ENCODE measurements at places on chromosomes 12 and 14.

GRCh38 chr14:105261781-105262180 is 13.4 kb downstream of the BTBD6 start:
- DNase-seq = no peak

DNA sequence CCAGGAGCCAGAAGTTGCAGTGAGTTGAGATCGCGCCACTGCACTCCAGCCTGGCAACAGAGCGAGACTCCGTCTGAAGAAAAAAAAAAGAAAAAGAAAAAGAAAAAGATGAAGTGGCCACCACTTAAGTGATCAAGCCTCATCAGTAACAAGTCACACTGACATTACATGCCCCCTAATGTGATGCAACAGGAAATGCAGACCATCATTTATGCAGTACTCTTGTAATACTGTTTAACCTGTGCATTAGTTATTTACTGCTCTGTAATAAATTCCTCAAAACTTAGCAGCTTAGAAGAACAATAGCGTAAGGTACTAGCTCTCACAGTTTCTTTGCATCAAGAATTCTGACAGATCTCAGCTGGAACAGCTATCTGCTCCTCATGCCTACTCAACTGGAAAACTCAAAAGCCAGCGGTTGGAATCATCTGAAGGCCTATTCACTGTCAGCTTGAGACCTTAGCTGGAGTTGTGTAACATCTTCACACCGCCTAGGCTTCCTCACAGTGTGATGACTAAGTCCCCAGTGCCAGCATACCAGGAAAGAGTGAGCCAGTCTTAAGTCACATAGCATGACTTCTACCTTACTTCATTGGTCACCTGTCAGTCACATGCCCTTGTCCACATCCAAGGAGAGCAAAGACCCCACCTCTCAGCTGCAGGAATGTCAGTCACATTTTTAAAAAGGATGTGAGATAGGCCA is 31.5 kb downstream of the EPS8 start:
- no peak for DNase-seq

GRCh38 chr12:12819752-12820311 is 6.7 kb downstream of the DDX47 start:
- no peak for DNase-seq

DNA sequence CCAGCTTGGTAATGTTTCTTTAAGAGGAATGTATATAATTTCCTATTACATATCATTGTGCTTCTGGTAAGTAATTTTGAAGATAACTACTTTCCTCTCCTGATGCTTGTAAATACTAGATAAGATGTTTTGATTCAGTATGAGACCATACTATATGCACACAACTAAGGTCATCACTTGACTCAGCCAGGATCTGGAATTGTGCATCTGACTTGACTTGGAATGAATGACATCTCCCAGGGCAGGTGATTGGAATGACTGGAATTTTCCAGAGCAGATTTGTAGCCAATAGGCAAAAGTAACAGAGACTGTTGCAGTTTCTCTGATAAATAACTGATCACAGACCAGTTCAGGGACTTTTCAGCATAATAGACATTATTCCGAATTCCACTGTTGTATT is 11.1 kb downstream of the BEST3 start:
- no peak for DNase-seq

DNA sequence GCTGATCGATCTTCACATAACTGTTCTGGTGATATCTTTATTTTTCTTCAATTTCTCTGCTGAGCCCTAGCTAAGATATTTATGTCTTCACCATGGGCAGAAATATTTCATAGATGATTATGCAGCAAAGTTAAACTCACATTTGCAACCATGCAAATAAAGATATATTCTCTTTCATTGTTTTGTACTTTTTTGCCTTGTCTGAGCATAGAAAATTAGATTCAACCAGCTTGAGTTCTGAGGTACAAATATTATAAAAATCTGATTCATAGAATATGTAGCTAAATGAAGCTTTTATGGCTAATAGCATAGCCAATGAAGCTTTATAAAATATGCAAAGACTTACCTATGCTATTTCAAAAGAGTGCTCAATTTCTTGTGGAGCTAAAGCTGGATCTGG is at the start of gene TAS2R13:
TAS2R13 (minus strand) TSS at position 101 of the 400 bp plus-strand sequence. CDS start 264 bp downstream, outside the sequence.
- no peak for DNase-seq

DNA sequence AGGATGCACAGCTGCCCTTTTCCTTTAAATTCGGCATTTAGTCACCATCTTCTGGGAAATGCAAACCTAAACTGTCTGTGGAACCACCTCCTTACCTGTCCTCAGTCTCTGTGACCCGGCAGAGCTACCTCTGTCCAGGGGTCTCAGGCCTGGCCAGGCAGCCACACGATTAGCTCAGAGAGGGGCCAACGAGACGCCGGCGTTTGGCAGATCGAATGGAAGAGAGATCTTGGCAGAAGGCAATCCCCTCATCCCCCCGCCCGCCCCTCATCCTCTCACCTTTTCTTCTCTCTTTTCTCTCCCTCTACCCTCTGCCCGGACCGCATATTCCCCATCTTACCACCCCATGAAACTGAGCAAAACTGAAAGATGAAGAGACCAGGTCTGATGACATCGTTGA is 101.0 kb downstream of the PIWIL1 start:
- DNase-seq = no peak

DNA sequence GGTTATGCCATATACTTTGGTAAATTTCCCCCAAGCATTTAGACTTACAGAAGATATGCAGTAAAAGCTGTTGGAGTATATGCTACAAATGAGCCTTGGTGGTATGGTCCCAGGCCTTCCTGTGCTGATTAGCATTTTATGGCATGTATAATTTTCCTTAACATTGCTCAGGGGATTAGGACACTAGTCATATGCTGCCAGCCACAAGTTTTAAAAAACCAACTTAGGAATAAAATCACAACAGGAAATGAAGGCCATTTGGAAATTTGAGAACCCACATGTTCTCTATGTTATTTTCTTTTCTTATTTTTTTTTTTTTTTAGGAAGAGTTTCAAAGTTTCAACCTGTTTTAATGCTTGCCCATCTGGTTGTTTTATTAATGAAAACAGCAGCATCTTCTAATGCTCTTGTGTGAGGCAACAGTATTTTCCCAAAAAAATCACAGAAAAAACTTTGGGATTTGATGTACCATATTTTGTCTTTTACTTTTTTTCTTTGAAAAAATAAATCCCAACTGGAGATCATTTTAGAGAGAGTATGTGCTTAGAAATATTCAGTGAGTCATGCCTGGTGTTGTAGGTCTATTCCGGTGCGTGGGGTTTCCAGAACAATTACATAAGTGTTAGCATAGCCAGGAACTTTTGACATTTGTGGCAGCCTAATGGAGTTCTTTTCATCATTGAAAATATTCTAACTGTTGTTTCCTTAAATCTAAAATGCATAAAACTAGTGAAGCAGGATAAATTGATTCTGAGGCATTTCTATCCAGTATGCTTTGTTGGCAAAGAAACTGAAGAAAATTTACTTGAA is 21.7 kb upstream of the DUSP6 start:
- DNase-seq = no peak

GRCh38 chr12:93451423-93452158 is 9.8 kb upstream of the UBE2N start:
- no peak for DNase-seq

GRCh38 chr14:92768795-92769194 is 20.4 kb upstream of the LGMN start:
- DNase-seq = no peak

- no peak for DNase-seq
Measured at GRCh38 chr12:44571006-44571550, 305.0 kb downstream of the NELL2 start.

DNA sequence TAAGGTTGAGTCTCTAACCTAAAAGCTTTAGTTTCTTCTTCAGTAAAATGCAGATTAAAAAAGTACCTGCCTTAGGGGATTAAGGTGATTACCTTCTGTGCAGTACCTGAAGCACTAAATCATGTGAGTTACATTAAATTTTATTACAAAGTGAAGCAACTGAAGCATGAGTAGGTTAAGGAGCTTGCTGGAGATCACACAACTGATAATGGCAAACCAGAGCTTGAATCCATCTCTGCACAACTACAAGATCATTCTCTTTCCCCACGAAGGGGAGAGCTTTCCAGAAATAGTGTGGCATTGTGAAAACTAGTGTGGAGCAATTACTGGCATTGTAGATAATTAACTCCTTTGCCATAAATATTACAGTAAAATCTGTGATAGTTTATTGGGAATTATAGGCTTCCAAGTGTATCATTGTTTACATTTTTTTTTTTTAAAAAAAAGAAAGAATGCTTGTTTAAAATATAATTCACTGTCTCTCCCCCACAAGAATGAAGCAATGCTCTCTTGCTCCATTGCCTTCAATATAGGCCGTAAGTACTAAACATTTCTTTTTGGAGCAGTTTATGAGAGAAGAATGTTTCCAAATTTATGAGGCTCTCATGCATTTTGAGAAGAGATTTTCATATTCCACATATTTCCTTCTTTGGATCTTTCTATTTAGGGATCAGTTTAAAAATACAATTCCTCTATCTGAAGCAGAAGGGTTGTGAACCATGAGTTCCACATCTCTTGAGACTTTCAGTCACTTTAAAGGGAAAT is 20.5 kb downstream of the SLC38A2 start:
- no peak for DNase-seq

DNA sequence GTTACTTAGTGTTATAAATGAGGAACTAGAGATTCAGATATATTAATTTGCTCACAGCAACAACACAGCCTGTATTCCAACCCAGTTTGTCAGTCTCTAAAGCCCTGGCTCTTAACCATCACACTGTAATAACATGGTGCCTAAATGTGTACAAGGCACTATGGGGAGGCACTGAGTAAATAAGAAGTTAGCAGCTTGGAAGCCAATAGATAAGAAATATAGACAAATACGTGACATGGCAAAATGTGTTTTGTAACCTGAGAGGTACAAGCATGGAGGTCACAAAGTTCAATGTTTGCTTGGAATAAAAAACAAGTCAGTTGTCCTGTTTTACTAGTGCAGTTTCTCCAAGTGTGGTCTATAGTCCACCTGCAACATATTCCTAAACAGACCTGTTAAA is 16.3 kb upstream of the SLCO1A2 start:
- no peak for DNase-seq

- no peak for DNase-seq
Measured at GRCh38 chr14:61229475-61229888, 51.7 kb downstream of the TMEM30B start.

GRCh38 chr12:50162230-50162629 is 4.9 kb downstream of the CERS5 start:
- no peak for DNase-seq

DNA sequence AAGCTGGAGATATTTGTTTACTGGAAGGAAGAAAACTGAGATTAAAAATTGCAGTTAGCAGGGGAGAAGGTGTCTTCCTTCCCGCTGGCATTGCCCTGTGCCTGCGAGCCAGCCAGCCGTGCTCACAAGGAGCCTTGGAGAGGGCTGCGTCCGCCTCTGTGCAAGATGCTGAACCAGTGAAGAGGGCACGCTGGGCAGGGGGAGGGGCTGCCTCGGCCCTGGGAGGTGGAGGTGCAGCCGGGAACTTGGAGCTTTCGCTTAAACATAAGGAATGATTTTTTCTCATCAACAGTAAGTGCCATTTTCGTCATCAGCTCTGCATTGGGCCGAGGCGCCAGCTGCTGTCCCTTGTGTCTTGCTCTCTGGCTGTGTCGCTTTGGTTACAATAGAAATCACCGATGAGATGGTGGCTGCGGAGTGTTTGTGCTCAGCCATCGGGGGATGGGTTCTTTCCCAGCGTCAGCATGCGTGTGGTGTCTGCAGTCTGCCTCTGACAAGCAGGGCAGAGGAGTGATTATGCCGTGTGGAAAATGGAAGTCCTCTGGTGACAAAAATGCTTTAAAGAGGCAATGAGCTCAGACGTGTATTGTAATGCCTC is 97.3 kb downstream of the ESR2 start:
- no peak for DNase-seq

DNA sequence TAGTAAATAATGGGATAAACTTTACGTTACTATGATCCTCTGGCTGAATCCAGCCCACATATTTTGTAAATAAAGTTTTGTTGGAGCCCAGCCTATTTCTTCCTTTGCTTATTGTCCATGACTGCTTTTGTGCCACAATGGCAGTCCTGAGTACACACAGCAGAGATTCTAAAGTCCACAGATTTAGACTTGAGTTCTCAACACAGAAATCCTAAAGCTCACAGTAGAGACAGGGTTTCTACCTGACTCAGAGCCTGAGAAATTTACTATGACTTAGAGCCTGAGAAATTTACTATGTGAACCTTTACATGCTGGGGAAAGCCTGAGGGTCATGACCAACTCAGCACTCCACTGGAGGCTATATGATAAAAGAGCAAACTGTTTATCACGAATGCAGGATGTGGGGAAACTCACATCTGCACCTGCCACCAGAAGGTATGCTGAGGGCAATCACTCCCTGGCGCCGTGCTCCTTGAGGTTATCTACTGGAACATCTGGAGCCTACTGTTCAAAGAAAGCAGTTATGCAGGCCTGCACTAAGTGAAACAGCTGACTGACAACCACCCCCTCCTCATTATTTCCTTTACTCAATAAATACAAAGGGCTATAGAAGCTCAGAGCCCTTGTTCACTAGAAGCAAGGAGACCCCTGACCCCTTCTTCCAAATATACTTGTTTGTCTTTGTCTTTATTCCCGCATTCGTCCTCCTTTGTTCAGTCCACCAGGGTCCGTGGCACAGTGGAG is 52.6 kb upstream of the BICD1 start:
- DNase-seq = no peak

DNA sequence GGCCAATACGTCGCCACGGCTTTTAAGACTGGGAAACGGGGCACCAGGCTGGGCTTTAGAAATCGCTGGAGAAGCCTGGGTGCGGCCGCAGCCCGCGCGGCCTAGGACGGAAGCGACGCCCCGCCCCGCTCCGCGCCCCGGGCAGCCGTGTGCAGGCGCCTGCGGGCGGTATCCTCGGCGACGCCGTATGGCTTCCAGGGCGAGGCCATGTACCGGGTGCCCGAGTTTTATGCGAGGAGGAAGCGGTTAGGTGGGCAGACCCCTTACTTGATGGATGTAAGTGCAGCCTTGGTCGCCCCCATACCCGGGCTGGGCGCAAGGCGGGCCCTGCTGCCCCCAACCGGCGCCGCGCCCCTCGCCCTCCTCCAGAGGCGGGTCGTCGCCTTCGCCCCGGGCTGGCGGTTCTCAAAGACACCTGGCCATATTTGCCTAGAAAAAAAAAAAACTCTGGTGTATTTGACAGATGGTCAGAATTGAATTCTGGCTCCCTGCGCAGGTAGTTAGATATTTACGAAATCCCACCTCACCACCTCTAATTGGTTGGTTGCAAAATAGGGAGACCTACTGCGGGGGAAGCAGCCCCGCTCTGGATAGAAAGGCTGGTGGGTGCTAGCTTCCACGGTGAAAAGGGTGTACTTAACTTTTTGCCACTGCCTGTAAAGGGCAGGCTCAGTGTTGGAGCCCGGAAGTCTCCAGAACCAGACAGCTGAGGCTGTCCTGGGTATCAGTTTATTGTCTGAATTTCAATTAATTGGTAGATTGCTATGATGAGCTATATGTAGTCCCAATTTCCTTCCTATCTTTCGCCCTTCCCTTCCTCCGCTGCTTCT is at the start of gene PPP1R36:
PPP1R36 (plus strand) TSS at position 171 of the 830 bp plus-strand sequence; CDS start at position 208, 37 bp downstream.
- DNase-seq = peak; percentile 30

GRCh38 chr14:104693482-104694431 is 4.3 kb downstream of the INF2 start:
- no peak for DNase-seq

- no peak for DNase-seq
Measured at GRCh38 chr12:65670775-65671174, 153.5 kb upstream of the HMGA2 start.

GRCh38 chr14:93538413-93538812 is 107.7 kb downstream of the UNC79 start:
- no peak for DNase-seq

- no peak for DNase-seq
Measured at GRCh38 chr14:73660511-73660910, 15.7 kb downstream of the DNAL1 start.

- no peak for DNase-seq
Measured at GRCh38 chr12:91986084-91986483, 159.6 kb downstream of the BTG1 start.

GRCh38 chr12:41419131-41419893 is 231.2 kb downstream of the PDZRN4 start:
- DNase-seq = no peak

Measured in activated gamma-delta T cell treated with Interleukin-2 at 50 U/mL for 16 hours (primary cell).